NCI-H510A treated with DMSO at 0.1 percent for 48 hours (cell line): ENCODE measurements at places on chromosomes 1 and 21.
A peak's percentile ranks its signal among the peaks of the same experiment; 100 is the strongest.

DNA sequence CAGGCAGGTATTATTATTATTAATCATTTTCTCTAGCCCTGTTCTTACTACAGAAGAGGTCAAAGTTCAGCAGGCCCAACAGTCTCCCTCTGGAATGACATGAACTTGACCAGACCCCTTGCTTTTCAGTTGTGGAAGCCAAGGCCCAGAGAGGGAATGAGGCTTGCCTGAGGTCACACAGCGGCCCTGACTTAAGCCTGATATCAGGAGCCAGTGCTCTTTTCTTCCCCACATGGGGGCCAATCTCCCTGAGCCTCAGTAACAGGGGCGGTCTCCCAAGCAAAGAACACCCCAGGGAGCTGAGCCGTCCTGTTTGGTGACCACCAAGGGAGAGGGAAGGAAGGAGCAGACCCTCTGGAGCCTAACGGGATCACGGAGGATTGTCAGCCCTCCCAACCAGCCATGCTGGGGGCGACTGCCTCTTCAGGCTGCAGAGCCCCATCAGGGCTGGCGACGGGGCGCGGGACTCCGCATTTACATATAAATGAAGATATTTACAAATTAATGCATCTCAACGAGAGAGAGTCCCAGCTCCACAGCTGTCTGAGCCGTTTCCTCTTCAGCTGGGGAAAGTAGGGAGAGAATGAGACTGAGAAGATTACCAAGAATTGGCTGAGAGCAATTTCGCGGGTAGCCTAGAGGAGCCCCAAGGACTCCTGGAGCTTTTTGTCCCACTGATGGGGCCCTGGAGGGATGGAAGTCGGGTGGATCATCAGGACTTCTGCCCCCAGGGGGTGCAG is 186.1 kb upstream of the KLHDC7A start:
- no peak for DNase-seq

- no peak for DNase-seq
Measured at GRCh38 chr1:24442764-24443163, 27.2 kb downstream of the NIPAL3 start.

GRCh38 chr1:234887016-234887900 is 241.4 kb downstream of the TOMM20 start:
- DNase-seq = no peak

GRCh38 chr21:37183749-37184148 is 83.4 kb downstream of the VPS26C start:
- DNase-seq = no peak

DNA sequence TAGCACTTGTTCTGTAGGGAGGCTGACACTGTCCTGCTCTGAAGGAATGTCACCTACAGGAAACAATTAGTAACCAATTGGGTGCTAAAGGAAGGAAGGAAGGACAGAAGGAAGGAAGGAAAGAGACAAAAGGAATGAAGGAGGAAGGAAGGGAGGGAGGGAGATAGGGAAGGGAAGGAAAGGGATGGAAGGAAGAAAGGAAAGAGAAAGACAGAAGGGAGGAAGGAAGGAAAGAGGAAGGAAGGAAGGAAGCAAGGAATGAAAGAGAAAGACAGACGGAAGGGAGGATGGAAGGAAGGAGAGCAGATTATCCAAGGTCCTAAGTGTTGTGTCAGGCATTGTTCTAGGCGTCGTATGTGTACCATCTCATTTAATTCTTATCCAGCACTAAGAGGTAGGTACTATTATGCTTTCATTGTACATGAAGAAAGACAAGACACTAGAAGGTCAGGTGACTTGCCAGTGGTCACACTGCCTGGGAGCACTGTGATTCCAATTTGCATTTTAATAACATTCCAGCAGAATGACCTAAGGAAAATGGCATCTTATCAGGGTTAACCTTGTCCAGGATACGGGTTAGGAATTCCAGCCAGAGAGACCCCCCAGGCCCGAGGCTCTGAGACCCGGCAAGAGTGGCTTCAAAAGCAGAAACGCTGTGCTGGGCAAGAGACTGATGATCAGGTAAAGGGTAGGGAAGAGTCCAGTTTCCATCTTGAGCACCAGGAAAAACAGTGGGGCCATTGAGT is 29.6 kb downstream of the CLIC6 start:
- no peak for DNase-seq

- DNase-seq = no peak
Measured at GRCh38 chr21:42164818-42165217, 54.1 kb upstream of the ABCG1 start.

DNA sequence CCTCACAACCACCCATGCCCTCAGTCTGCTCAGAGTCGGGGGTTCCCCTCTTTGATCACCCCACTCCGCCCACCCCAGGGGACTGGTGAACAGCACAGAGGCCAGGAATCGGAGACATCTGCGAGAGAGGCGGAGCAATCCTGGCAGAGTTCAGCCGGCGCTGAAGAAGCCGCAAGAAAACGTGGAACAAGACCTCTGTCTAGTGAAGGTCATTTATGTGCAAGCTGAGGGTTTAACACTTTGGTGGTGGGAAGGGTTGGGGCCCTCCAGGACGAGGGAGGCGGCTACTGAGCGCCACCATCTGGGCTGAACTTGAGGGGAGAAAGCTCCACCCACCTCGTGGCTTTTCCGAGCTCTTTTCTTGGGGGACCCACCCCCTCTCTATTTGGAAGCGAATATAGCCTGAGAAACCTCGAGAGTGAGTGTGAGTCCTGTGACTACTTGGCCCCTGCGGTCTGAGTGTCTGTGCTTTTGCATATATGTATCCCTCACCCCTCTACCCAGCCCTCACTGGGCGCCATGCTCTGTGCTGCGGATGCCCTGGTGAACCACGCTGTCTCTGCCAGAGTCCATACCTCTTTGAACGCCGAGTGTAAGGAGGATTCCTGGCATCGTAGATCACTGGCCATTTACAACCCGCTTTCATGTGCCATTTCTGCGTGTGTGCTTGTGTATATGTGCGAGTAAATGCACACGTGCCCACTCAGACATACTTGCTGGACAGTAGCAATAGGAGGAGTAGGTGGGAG is 1.2 kb upstream of the EPHA10 start:
- peak; percentile 100 for DNase-seq

- peak; percentile 37 for DNase-seq
Measured at GRCh38 chr1:215146240-215146975, 63.9 kb downstream of the KCNK2 start.

DNA sequence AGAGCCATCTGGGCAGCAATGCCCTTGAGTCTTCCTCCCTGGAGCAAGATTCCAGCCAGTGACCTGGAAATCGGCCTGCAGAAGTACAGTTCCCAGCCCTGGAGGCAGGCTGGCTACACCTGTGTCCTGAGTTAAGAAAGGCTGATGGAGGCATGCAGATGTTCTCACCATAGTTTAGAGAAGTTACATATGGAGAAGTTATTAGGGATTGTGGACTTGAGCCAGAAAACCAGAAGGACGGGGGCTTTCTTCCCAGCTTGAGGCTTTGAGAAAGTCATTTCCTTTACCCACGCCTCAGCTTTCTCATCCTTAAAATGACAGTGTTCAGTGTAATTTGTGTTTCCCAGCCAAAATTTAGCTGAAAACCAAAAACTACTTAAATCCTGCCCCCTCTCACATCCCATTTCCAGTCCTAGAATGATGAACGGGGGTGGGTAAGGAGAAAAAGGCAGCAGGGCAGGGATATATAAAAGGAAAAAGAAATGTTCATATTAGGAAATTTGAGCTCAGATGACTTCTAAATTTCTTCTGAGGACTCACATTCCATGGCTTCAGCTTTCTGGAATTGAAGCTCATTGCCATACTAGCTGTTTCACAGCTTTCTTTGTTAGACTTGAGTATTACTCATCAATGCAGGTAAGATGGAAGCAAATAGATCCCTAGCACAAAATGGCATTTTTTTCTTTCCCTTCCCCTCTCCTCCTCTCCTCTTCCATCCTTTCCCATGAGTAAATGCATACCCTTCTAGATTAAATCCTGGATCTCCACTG is 14.4 kb upstream of the C8B start:
- DNase-seq = no peak

GRCh38 chr1:171787686-171788480 is 6.4 kb downstream of the METTL13 start:
- no peak for DNase-seq

- no peak for DNase-seq
Measured at GRCh38 chr1:229022595-229023333, 248.1 kb upstream of the RAB4A start.

DNA sequence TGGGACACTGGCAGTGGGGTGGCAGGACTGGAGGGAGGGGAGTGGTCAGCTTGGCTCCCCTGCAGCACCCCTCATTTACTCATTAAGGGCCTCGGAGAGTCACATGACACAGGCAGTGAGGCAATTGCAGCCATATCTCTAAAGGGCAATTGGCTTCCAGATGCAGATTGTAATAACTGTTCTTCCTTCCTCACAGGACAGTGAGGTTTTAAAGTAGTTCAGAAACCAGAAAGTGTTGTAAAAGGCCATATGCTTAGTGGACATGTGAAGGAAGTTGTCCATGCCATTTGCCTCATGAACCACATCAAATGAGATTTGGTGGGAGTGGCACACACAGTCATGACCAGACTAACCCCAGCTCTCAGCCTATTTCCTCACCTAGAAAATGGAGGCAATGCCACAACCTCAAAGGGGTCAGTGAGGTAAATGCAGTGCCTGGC is 11.1 kb downstream of the MTX1 start:
- no peak for DNase-seq

DNA sequence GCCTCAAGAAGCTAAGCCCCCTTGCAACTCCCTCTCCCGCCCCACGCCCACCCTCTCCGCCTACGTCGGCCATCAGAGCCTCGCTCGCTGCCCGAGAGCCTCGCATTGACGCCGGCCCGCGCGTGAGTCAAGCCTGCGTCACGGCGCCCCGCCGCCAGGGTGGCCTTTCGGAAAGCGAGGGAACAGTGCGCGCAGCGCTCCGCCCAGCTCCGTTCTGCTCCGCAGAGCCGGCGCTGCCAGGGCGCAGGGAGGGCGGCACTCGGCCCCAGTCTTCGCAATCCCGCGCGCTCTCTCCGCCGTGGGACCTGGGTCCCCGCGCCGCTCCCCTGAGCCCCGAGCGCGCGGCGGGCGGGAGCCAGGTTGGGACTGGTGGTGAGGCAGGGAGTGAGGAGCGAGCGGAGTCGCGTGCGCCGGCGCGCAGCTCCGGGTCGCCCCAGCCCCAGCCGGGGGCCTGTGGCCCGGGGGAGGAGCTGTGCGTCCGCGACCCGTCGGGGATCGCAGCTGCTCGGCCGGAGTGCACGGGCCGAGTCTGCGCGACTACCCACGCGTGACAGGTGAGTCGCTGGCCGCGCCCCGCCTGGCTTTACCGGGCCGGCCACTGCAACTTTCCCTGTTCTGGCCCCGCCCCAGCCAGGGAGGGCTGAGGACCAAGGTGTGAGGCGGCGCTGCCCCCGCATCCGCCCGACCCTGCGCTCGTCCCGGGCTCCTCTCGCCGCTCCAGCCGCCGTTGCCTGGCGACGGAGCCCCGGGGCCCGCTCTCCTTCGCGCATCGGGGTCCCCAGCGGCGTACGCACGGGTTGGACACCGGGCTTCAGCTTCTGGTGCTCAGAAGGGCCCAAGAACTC is at the start of gene SLC6A17:
Gene SLC6A17 (plus strand): TSS at position 165 of the 845 bp plus-strand sequence. CDS start 16,436 bp downstream, outside the sequence.
- peak; percentile 54 for DNase-seq

GRCh38 chr1:71593523-71593922 is 512.7 kb upstream of the ZRANB2 start:
- no peak for DNase-seq

GRCh38 chr21:31141389-31142000 is 103.2 kb upstream of the KRTAP19-8 start:
- DNase-seq = no peak

DNA sequence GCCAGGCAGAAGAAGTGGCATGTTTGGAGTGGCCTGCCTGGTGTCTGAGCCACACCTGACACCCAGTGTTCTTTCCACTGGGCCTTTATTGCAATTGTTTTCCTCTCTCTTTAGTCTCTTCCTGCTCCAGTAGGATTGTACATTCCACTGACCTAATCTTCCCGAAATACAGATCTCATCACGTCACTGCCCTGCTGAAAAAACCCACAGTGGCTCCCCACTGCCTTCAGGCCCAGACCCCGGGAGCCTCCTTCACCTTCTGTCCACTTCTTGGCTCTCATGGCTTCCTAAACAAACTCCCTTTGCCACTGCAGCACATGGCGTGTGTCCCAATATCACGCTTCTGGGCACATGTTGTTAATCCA is 25.3 kb upstream of the ATP5PO start:
- no peak for DNase-seq

DNA sequence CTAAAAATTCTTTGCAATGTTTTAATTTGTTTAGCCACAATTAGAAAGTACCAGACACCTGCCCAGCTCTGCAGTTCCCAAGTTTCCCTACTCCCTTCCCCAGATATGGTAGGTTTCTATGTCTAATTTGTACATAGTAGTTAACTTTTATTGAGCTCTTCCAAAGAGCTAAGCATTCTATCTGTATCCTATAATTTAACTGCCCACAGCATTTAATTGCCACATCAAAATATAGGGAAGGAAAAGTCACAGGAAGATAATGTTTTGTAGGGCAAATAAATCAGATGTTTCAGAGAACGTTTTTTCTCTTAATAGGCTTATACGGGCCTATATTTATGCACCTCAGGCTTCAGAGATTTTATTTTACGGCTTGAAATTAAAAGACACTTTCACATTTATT is 15.7 kb upstream of the FMO3 start:
- no peak for DNase-seq

DNA sequence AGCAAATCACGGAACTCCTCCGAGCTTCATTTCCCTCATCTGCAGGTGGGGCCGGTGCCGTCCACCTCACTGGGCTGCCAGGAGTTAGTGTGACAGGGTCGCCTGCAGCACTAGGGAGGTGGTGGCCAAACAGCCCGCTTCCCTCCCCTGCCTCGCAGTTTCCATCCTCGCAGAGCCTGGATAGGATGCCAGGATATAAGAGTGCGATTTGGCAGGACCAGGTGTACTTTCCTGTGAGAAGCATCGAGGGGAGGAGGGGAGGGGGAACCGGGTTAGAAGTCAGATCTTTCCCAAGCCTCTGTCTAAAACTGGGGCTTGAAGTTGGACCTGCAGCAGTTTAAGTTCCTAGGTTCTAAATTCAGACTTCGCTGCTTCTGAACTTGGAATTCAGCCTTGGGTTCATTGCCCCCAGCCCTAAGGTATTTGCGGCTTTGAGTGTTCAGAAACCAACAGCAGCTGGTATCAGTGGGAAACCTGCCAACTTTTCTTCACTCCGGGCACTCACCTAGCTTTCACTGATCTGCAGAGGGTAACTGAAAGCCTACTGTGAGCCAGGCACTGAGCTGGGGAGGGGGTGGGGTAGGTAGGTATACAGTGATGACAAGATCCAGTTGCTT is 1.7 kb upstream of the JUN start:
- DNase-seq = peak; percentile 98

GRCh38 chr1:84254703-84255238 is 46.7 kb upstream of the SAMD13 start:
- DNase-seq = no peak

- no peak for DNase-seq
Measured at GRCh38 chr1:43272576-43273571, 3.1 kb downstream of the TMEM125 start.

DNA sequence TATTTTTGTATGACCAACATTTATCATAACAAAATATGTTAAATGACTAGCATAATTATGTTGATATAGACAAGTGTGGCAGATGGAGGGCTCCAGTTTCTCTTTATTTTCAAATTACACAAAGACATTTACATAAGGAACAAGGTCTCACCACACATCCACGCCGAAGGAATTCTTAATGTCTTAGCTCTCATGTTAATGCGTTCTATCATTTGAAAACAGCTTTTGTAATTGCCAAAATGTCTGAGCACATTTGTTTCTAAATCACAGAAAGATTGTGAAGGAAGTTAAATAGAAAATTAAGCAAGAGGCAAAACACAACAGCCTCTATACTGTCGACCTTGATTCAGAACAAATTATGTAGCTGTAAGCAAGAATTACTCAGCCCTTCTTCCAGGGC is 223.0 kb upstream of the NR5A2 start:
- no peak for DNase-seq
